HFFc6 (cell line): ENCODE measurements at places on chromosomes 7 and 10.

DNA sequence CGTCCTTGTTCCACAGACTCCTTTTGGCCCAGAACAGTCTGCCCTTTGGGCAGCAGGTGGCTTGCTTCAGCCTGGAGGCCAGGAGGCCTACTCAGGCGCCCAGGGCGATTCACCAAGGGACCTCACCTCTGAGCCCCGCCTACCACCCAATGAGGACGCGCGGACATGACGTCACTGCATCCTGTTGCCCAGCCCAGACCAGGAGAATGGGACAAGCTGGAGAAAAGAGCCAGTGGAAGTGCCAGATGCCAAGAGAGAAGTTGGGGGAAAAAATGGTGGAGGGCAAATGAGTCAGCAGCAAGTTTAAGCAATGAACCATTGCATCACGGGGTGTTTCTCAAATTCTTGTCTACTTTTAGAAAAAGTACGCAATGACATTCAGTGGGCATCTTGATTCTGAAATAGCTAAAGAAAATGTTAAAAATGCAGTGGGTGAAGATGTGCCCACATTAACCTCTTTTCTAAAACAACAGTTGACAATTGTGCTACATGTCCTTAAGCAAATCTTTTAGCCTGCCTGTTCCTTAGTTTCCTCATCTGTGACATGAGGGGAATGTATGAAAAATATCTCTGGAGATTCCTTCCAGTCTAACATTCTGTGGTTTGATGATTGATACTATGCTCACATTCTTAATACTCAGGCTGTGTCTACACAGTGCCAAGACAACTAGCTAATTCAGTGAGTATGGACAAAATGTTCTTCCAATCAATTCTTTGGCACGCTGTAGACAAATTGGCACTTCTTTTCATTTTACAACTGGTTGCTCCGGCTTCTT lies 23.9 kb upstream of the LEP start:
- DNase-seq = peak; percentile 91

DNA sequence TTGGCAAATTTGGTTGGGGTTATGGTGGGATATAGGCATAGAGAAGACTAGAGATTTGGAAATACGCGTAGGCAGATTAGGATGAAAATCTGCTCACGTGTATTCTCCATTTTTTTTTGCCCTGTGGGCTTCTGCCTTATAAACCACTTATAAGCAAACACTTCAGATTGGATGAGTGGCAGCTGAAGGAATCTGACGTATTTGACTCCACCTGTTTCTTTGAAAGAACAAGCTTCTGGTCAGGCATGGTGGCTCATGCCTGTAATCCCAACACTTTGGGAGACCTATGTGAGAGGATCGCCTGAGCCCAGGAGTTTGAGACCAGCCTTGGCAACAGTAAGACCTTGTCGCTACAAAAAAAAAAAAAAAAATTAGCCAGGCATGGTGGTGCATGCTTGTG lies 5.1 kb downstream of the STK31 start:
- no peak for DNase-seq

DNA sequence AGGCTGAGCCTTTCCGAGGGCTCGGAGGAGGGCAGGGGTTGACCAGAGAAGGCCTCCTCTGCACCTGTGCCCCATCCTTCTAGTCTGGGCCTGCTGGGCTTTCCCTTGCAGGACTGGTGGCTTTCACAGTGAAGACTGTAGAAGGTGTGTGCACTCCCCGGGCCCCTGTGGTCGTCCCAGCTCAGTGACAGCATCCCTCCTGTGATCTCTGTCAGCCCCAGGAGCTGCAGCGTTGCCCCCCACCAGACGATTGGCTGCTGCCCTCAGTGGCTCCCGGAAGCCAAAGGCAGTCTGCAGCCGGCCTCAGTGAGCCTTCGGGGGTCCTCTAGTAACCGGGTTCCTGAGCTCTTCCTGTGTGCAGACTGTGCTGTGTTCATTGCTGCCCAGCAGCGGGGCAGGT lies 69.4 kb upstream of the EN2 start:
- no peak for DNase-seq

DNA sequence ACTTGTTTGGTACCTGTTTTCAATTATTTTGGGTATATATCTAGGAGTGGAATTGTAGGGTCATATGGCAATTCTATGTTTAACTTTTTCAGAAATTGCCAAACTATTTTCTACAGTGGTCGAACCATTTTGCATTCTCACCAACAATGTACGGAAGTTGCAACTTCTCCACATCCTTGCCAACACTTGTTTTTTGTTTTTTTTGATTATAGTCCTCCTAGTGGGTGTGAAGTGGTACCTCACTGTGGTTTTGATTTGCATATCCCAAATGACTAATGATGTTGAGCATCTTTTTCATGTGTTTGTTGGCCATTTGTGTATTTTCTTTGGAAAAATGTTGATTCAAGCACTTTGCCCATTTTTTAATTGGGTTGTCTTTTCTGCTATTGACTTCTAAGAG lies 122.1 kb downstream of the RPS24 start:
- DNase-seq = no peak

DNA sequence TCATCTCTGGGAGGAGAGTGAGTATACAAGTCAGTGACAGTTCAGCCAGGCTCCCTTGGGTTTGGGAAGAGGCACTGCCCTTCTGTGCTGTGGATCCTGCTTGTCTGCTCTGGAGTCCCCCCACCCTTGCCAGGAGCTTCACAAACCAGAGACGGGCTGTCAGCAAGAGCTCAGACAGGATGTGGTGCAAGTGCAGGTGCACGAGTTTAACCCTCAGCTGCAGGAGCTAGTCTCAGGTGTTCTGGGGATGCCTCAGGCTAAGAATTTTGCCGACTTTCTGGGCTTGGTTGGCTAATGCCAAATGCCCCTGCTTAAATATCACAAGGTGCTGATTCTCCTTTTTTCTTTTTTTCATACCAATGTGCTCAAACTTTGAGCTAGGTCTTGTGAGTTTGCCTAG lies 22.3 kb downstream of the ZNF783 start:
- DNase-seq = no peak

DNA sequence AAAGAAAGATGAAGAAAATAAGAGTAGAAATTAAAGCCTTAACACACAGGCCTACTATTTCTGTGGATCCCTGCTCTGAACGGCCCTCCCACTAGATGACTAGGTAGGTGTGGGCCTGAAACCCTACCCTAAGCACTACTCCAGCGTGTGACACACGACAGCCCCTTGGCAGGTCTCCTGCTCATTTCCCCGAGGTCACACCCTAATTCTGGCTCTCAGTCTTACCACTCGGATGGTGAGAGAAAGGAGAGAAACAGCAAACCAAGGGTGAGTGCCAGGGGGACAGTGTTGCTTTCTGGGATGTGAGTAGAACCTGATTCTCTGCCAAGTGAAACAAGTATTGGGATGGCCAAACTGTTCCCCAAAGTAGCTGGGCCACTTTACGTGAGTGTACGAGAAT lies 12.1 kb downstream of the GALNTL5 start:
- no peak for DNase-seq

GRCh38 chr7:33873518-33873917 lies 31.8 kb upstream of the BMPER start:
- DNase-seq = no peak

DNA sequence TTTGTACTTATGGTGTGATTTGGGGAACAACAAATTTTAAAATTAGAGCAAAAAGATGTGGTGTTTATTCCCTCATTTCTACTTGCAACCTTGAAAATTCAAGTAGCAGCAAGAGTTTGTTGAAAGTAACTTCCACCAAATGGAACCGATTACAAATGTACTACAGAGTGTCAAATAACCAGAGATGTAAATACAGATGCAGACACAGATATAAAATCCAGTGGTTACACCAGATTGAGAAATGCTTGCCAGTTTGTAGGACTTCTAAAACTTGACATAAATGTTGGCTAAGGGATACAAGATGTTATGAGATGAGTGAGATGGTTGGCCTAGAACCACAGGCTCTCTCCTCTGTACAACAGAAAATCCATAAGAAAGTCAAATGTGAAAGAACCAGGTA lies 162.1 kb downstream of the DIP2C start:
- no peak for DNase-seq

DNA sequence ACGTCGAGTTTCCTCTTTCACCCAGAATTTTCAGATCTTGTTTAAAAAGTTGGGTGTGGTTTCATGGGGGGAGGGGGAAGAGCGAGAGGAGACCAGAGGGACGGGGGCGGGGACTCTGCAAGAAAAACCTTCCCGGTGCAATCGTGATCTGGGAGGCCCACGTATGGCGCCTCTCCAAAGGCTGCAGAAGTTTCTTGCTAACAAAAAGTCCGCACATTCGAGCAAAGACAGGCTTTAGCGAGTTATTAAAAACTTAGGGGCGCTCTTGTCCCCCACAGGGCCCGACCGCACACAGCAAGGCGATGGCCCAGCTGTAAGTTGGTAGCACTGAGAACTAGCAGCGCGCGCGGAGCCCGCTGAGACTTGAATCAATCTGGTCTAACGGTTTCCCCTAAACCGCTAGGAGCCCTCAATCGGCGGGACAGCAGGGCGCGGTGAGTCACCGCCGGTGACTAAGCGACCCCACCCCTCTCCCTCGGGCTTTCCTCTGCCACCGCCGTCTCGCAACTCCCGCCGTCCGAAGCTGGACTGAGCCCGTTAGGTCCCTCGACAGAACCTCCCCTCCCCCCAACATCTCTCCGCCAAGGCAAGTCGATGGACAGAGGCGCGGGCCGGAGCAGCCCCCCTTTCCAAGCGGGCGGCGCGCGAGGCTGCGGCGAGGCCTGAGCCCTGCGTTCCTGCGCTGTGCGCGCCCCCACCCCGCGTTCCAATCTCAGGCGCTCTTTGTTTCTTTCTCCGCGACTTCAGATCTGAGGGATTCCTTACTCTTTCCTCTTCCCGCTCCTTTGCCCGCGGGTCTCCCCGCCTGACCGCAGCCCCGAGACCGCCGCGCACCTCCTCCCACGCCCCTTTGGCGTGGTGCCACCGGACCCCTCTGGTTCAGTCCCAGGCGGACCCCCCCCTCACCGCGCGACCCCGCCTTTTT lies at the start of gene VIM:
VIM (plus strand) TSS at position 151 of the 925 bp plus-strand sequence. CDS start 1,182 bp downstream, outside the sequence.
- DNase-seq = peak; percentile 98

- no peak for DNase-seq
These were observed 9.3 kb downstream of the MKLN1 start for GRCh38 chr7:131336956-131337355.

DNA sequence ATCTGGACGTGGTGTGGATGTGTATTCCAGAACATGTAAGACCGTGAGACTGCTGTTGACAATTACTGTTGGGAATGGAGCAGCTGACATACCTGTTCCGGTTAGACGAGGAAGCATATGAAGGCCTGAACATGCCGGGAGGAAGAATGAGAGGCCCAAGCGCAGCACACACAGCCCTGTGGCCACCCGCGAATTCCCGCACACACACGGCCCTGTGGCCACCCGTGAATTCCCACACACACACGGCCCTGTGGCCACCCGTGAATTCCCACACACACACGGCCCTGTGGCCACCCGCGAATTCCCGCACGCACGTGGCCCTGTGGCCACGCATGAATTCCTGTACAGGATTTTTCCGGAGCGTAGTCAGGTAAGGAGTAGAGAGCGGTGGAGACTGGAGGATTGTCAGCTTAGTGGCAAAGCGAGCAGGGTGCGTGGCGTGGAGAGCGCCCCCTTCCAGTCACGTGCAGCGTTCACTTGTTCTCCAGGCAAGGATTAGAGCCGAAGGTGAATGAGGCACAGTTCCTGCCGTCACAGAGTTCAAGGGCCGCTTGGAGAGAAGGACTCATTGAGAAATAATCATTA lies 9.5 kb upstream of the SUN1 start:
- DNase-seq = no peak

DNA sequence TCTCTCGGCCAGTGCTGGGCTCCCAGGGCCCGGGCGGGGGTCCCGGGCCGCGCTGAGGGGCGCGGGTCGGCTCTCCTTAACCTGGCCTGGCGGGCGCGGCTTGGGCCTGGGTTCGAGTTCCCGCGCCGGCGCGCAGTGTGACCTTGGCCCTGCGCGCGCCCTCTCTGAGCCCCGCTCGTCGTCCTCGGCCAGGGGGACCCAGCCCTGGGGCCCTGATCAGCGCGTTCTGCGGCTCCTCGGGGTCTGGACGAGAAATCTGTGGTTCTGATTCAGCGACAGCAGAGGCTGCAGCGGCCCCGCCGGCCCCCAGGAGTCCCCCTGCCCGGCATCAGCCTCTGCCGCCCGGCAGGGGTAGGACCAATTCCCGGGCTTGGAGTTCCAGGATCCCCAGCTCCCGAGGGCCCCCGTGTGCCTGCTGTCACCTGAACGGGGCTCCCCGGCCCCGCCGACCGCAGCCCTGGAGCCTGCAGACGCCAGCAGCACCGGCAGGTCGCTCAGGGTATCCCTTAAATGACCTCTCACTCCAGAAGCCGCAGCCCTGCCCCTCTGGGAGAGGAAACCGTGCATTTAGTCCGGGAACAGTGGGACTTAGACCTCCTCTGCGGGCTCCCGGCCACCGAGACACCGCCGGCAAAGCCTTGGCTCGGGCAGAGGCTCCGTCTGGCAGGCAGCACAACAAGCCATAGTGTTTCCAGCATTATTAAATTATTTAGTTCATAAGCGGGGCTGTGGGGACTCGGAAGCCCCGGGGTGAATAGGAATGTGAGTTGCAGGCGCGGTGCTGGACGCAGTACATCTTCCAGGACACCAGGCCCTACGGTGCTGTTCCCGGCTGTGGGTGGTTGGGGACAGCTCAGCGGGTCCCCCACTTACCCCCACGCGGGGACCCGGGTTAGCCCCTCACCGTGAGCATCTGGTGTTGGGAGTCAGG lies 572 bp downstream of the CHST12 start:
- DNase-seq = peak; percentile 12

DNA sequence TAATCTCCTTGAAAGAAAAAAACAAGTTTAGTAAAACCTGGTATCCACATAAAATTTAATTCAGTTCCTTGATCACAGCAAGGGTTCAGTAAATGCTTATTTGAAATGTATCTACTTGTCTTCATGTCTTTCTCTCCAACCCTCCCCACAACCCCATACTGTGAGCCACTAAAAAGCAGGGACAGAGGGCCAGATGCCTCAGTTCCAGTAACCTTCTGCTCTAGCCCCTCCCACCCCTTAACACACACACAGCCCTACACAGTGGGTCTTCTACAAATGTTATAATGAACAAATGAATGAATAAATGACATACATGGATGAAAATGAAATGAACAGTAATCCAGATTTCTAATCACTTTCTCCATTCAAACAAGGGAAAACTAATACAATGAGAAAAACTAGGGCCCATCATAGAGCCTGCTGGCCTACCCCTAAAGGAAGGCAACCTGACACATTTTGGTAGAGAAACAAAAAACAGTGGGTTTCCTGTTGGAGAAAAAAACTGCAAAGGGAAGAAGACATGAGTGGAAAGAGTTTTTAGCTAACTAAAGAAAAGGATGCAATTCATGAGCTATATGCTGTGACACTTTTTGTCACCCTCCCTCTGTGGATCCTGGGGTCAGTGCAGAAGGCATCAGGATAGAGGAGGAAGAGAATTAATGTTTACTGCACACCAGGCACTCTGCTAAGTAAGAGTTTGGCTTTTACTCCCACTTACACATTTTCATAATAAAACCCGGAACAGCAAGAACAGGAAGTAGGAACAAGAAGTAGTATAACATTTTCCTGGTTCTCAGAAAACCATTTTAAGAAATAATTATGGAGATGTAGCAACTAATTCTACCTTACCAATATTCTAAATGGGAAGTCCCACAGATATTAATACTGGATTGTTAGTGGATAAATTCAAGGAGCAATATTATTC lies 38.1 kb downstream of the ELMO1 start:
- no peak for DNase-seq
